ENCODE measurements at places on chromosomes 11 and 22.
A peak's percentile ranks its signal among the peaks of the same experiment; 100 is the strongest.

- DNase-seq = peak; percentile 78
These were observed 396 bp downstream of the OSBP start for GRCh38 chr11:59615120-59615636.

GRCh38 chr11:108216988-108217387 lies 5.5 kb downstream of the NPAT start:
- no peak for DNase-seq

DNA sequence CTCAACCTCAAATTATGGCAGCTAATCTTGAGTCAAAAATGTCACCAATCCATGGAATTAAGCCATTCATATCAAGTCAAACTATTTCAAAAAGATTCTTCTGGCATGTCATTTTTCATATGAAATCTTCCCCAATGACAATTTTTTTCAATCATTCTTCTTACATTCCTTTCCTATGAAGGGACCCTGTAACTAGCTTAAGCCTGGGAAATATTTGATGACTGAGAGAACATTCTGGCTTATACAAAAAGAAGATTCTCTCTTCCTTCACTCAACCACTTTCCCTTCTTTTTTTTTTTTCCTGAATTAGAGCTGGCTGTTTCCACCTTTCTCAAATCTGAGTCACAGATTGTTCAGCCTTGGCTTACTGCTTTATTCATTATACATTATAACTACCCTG lies 903.7 kb downstream of the FAM181B start:
- no peak for DNase-seq

DNA sequence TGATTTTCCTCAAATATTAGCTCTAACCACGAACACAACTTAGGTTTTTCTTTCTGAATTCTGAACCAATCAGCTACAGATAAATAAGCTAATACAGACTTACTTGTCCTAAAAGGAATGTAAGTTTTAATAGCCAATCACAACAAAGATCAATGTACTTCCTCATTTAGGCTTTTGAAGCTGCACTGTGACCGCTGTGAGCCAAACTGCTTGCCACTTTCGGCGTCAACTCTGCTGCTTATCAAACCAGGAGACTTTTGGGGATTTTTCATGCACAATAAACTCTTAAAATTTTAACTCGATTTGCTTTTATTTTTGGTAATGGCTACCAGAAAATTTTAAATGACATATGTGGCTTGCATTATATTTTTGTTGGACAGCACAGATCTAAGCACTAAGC lies 92.5 kb downstream of the TMPRSS5 start:
- DNase-seq = no peak

DNA sequence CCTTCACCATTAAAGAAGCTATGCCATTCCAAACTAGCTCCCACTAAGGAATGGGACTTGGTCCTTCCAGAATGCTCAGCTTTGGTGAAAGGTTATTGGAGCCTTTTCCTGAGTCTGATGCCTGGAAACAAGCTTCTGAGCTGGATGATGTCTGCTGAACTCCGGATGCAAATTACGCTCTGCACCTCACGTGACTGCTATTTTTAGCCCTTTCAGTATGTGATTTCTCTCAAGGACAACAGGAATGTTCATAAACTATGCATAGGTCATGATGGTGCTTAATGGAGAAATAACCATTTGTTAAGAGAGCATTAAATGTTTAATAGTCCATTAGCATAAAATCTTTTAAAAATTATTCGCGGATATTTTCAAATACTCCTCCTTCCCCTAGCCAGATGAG lies 631.4 kb upstream of the KIRREL3 start:
- DNase-seq = no peak

GRCh38 chr22:44828193-44828592 lies 75.8 kb downstream of the ARHGAP8 start:
- DNase-seq = peak; percentile 4

DNA sequence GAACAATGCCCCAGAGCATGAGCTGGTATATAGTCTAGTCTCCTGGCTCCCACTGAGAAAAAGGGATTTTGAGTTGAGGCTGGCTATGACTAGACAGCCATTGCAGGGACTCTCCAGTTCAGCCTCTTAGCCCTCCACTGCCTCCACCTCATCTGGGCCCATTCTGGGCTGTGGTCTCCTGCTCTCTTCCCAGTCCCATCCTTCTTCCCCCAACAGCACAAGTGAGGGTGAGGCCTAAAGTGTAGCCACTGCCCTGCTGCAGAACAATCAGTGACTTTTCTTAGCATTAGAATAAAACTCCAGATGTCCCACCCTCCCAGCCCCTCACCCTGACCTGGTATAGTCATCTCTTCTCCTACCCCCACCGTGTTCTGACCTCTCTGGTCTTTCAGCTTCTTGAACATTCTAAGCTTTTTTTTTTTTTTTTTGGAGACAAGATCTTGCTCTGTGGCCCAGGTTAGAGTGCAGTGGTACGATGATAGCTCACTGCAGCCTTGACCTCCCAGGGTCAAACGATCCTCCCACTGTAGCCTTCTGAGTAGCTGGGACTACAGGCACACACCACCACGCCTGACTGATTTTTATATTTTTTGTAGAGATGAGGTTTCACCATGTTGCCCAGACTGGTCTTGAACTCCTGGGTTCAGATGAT lies 4.3 kb downstream of the MED15 start:
- DNase-seq = no peak
